ENCODE measurements at places on chromosomes 4 and X.

- DNase-seq: no peak
These were observed 297.5 kb upstream of the DCAF8L1 start for GRCh38 chrX:28278726-28279125.

- DNase-seq: no peak
These were observed 859.3 kb upstream of the LCORL start for GRCh38 chr4:18880871-18881270.

DNA sequence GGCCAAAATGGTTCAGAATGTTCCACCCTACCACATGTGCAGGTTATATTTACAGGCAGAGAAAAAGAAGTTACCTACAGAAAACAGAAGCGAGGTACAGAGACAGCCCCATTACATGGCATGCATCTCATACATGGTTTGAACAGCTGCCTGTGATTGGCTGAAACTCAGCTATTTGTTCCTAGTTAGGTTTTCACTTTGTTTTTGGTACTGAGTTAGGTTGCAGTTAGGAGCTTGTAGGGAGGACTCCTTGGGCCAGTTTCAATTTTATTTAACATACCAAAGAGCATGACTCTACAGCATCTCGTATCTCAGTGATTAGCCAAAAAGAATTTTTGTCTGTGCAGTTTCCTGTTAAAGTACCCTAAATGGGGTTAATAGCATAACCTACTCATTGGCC is 392.0 kb downstream of the MAPK10 start:
- DNase-seq: no peak

- DNase-seq: no peak
These were observed 418.9 kb downstream of the CCSER1 start for GRCh38 chr4:90546114-90546513.

DNA sequence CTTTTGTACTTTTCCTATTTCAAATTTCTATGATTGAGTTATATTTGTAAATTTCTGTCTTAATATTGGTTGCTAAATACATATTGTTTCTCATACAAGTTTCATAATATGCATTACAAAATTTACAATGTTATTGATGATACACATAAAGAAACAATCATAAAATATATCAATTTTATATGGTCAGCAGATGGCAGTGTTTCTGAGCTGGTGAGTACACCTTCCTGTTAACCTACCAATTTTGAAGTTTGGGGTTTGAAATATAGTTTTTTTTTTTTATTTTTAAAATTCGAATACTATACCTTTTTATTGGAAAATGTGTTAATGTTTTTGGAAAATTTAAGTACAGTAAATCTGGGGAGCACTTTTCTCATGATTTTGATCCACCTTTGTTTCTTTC is 1953.1 kb upstream of the ADGRL3 start:
- no peak for DNase-seq

GRCh38 chr4:182863501-182863900 is 53.7 kb downstream of the DCTD start:
- DNase-seq: no peak

DNA sequence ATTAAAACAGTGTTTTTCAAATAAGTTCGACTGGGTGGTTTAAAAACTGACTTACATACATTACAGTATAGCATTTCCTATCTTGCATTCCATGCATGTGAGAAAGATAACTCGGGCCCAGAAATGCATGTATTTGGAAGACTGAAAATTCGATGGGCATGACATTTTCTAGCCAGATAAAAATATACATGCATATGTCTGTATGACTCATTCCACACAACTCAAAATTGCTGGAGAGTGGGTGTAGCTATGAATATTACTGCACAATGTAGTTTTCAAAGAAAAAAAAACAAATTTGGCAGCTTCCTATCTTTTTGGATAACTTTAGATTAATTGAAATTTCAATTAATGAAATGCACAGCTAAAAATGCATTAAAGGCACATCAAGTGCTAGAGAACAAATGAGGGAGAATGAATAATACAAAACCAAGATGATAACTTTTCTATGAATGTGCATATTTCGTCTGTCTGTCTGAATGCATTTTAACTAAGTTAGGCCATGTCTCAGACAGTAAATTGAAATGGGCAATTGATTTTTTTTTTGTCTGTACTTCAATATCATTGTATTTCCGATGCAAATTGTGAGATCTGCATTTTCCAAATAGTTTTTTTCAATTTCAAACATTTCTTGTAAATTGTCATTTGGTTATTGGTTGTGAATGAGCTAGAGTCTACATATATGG is 54.5 kb upstream of the GABRA2 start:
- no peak for DNase-seq

DNA sequence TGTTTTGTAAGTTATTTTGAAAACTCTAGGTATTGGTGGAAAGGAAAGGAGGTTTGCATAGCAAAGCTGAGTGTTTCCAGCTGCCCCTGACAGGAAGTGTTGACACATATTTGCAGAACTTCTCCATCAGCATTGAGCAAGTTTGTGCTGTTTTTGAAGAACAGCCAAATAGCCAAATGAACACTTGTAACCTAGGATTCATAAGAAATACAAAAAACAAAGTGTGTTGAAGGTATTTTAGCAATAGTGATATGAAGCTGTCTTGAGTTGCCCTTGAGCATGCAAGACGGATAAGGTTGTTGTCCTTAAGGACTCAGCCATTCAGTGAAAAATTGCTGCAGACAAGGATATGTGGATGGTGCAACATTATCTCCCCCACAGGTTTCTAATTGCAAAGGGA is 68.3 kb upstream of the PGM2 start:
- no peak for DNase-seq

GRCh38 chrX:53089224-53089842 is 4.6 kb upstream of the KANTR start:
- peak; percentile 47 for DNase-seq

GRCh38 chr4:40856840-40857362 is 107.1 kb downstream of the NSUN7 start:
- DNase-seq: peak; percentile 79

- DNase-seq: no peak
These were observed 43.9 kb upstream of the GC start for GRCh38 chr4:71827826-71828225.

GRCh38 chrX:10414862-10415261 is 205.5 kb downstream of the MID1 start:
- DNase-seq: no peak

Measured in WERI-Rb-1 (cell line).